ENCODE measurements at places on chromosomes 2 and 18.

- no peak for DNase-seq
These were observed 16.3 kb downstream of the MGAT5 start for GRCh38 chr2:134269972-134270735.

DNA sequence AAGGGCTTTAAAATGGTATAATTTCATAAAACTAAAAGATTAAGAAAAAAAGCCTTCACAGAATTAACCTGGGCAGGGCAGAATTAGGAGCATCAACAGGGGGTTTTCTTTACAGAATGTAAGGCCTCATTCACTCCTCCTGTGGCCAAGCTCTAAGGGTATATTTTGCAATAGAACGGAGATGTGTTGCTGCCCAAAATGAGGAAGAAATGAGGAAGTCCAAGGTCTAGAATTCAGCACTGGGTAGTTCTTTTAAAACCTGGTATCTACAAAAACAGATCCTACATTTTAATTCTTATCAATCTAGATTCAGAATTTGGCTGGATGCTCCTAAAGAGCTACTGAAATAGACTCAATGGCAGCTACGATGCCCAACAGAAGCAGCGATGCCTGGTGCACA lies 101.8 kb downstream of the AKAIN1 start:
- DNase-seq, result no peak

DNA sequence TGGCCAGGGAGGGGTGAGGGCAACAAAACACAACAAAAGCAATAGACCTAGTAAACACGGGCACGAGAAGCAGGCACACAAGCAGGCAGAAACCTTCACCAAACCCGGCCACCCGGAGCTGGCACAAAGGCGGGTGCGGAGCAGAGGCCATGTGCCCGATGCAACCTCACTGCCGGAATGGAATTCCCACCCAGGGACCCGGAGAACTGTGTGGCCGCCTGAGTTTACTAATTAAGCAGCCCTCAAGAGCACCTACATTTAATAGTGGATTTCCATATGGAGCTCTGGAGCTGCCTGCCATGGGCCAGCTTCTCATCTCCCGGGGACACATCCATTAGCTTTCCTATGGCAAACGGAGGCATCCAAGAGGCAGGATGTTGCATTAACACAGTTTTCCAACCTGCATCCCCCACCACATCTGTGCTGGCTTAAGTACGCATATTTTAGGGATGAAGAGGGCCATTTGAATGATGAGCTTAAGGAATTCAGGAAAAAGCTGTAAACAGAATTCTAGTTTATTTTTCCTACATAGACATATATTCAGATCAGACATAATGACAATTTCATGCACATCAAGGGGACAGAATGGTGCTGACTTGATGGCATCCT lies 104.5 kb upstream of the SMIM21 start:
- DNase-seq, result peak; percentile 12

GRCh38 chr2:144703852-144704708 lies 184.2 kb upstream of the ZEB2 start:
- DNase-seq, result peak; percentile 61

DNA sequence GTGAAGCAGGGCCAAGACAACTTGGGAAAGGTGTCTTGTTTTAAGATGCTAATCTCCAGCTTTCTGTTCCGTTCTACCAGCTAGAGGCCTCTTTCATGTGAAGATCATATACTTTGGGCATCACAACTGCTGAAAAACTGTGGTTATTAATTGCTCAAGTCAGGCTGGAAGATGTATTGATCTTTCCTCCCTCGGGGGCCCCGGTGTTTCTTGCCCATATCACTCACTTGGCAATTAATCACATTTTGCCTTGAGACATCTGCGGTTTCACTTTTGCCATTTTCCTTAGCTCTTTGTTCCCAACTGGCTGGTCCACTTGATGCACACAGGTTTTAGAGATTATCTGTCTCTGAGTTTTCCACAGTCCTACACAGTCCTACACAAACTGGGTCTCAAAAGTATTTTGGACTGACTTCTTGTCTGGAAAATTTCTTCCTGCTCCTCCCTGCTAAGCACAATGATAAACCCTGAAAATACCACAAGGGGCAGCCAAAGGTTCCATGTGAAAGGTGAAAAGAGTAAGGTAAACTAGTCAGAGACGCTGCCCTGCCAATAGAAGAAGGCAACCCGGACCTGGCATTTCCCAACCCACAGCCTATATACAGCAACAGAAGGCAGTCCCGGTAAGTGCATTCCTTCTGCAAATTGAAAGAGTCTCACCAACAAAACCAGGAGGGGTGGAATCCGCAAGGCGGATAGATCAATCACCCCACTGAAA lies 181.0 kb downstream of the AFF3 start:
- DNase-seq, result no peak

DNA sequence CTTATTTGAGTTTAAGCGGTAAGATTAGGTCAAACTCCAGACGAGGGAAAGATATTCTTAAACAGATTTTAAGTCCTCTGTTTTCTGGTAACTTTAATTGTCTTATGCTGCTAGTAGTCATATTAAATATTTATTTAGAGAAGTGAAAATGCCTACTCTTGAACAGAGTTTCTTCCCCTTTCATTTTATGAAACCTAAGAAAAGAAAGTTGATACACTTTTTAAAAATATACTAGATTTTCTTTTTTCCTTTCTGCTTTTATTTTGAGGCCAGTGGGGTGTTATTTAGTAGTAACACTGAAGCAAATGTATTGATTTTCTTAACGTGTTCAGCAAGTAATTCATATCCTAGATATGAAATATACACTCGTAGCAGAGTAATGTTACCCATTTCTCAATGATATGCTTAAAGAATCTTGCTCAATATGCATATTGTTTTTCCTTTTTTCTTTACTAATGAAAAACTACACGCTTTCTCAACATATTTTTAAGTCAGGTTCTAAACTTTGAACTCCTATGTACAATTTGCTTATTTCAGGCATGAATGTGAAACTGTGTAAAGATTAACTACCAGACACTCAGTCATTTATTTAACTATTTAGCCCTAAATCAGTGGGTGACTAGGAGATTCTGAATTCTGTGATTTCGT lies 691 bp downstream of the KYNU start:
- no peak for DNase-seq

GRCh38 chr2:237264480-237265219 lies 149.3 kb downstream of the COL6A3 start:
- peak; percentile 95 for DNase-seq

- DNase-seq, result peak; percentile 98
These were observed 136.5 kb downstream of the COPS8 start for GRCh38 chr2:237222178-237222577.

DNA sequence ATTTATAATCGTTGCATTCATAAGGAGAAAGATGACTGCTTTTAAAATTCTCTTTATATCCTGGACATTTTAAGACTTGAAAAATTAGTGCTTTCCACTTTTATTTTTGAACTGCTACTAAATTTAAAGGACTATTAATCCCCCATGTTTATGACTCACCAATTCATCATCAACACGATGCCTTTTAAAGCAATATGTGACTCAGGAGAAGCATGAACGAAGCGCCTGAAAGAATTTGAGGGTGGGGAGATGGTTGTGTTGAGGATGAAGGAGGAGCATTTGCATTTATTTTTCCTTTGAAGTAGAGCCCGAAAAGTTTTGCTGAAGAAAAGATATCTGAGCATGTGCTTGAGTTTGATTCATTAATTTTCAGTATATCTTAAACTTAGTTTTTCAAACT lies 192.2 kb upstream of the LRRTM1 start:
- peak; percentile 80 for DNase-seq

GRCh38 chr2:231347638-231348037 lies 47.9 kb upstream of the B3GNT7 start:
- DNase-seq, result no peak

GRCh38 chr2:142880279-142880678 lies 2.8 kb downstream of the KYNU start:
- peak; percentile 92 for DNase-seq

DNA sequence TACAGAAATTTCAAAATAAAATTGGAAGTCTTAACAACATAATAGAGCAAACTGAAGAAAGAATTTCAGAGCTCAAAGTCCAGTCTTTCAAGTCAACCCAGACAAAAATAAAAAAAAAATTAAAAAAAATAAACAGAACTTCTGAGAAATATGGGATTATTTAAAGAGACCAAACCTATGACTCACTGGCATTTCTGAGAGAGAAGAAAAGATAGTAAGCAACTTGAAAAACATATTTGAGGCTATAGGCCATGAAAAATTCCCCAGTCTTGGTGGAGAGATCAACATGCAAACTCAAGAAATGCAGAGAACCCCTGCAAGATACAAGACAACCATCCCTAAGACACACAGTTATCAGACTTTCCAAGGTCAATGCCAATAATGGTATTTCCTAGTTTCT lies 167.4 kb downstream of the RNF144A start:
- no peak for DNase-seq

- DNase-seq, result peak; percentile 49
These were observed 56.8 kb downstream of the ATF2 start for GRCh38 chr2:175111200-175111657.

- DNase-seq, result no peak
These were observed 5.5 kb upstream of the HNRNPA3 start for GRCh38 chr2:177207101-177207500.

GRCh38 chr2:78817430-78817829 lies 208.1 kb upstream of the REG3G start:
- DNase-seq, result no peak

DNA sequence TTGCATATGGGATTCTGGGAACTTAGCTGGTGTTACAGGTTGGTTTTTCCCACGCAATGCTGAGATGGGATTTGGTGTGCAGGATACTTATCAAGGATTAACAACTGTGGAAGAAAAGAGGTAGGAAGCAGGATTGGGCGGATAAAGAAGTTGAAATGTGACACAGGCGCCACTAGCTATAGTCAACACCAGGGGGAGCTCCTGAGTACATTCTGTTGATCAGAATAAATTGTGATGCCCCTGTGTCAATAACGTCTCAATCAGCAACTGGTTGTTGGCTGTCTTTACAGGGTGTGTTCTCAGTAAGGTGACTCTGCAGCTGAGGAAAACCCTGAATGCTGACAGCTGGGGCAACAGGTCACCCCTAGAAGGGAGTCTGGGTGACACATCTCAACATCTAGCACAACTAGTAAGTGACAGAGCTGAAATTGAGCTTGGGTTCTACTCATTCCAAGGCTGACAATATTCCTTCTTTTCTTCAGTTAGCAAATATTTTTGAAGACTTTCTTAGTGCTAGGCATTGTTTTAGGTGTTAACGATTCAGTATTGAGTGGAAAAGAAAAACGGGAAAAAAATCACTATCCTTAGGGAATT lies 143.0 kb downstream of the ARL6IP6 start:
- DNase-seq, result peak; percentile 12

- DNase-seq, result no peak
These were observed 49.7 kb upstream of the VWC2L start for GRCh38 chr2:214361116-214361515.

GRCh38 chr2:134407154-134407890 lies 153.4 kb downstream of the MGAT5 start:
- no peak for DNase-seq

DNA sequence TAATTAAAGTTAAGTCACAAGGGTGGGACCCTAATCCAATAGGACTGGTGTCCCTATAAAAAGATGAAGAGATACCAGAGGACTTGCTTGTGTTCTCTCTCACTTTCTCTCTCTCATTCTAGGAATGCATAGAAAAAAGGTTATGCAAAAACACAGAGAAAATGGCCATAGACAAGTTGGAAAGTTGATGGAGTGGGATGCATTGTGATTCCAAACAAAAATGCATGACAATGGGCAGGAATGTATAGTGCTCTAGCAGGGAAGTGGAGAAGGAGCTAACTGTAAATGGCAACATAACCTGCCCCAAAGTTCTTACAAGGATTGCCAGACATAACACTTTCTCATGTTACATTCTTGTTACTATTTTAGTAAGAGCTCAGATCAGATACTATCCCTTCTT lies 301.6 kb upstream of the LRATD1 start:
- DNase-seq, result no peak

- DNase-seq, result no peak
These were observed 220.1 kb downstream of the AGPS start for GRCh38 chr2:177612659-177613058.

- no peak for DNase-seq
These were observed 229.9 kb upstream of the CRIM1 start for GRCh38 chr2:36125702-36126101.

DNA sequence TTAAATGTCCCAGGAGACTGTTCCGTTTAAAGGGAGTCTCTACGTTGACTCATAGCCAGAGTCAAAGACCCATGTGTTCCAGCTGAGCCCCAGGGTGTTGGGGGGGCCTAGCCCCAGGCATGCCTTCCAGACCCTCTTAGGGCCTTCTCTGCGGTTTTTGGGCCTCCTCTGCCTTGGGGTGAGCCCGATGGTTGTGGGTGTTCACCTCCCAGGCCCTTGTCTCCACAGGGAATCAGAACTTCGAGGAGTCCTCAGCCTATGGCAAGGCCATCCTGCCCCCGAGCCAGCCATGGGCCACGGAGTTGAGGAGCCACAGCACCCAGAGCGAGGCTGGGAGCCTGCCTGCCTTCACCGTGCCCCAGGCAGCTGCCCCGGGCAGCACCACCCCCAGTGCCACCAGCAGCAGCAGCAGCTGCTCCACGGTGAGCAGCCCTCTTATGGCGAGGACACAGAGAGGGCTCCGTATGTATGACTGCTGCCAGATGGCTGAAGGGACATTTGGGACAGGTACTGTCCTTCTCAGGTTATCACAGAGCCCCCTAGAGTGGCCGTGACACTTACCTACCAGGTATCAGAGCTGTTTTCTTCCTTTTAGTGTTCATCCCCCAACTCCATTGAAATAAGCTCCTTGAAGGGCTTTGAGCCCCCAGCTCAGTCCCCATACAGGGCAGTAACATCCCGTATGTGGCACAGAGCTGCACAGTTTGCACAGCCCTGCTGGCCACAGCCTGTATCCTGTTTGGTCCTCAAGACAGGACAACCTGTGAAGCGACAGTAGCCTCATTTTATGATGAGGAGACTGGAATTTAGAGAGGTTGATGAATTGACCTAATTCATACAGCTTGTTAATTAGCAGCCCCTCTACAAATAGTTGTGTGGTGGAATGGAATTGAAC lies 80.7 kb downstream of the EPAS1 start:
- no peak for DNase-seq

- peak; percentile 89 for DNase-seq
These were observed 30.6 kb downstream of the HNRNPLL start for GRCh38 chr2:38572167-38572566.

GRCh38 chr2:236250909-236251579 lies 13.2 kb downstream of the ASB18 start:
- DNase-seq, result no peak

- peak; percentile 34 for DNase-seq
These were observed 102.9 kb upstream of the HAAO start for GRCh38 chr2:42895134-42895790.

- DNase-seq, result peak; percentile 51
These were observed 456 bp downstream of the LRP1B start for GRCh38 chr2:142130111-142131009.

- DNase-seq, result no peak
These were observed 74.7 kb downstream of the SMAD7 start for GRCh38 chr18:48875942-48876511.

DNA sequence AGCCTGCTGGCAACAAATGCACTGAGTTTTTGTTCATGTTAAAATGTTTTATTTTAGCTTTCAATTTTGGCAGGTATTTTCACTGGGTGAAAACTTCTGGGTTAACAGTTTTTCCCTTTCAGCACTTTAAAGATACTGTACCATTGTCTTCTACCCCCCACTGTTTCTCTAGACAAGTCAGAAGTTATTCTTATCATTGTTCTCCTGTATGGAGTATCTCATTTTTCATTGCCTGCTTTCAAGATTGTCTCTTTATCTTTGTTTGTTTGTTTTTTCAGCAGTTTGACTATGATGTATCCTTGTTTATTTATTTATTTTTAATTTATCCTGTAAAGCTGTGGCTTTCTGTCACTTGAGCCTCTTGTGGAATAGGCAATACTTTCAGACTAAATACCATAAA lies 277.0 kb downstream of the ICOS start:
- DNase-seq, result no peak

Measured in IMR-90 (cell line).